ENCODE measurements at places on chromosomes 13 and 19.

GRCh38 chr13:75146436-75146835 is 335.5 kb downstream of the TBC1D4 start:
- no peak for DNase-seq

- no peak for DNase-seq
Measured at GRCh38 chr13:23572836-23573235, 2.6 kb downstream of the TNFRSF19 start.

GRCh38 chr19:8363803-8364771 is at the start of gene ANGPTL4:
Gene ANGPTL4, plus strand, starts transcription at chr19:8364155. Its CDS starts 167 bp downstream, at chr19:8364322.
- no peak for DNase-seq

DNA sequence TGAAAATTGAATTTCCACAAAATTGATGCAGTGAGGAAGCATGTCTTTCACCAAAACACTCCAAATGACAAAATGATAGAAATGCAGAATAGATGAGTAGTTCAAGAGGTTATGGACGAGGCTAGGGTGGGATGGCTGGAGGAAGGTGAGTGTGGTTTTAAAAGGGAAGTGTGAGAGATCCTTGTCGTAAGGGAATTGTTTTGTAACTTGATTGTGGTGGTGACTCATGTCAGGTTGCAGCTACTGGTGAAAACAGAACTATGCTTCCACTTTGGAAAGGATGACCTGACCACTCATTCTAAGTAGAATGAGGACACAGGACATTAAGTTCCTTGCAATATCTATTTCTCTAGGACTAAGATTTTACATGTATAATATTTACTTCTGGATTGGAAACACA is 345.7 kb downstream of the MTUS2 start:
- no peak for DNase-seq

DNA sequence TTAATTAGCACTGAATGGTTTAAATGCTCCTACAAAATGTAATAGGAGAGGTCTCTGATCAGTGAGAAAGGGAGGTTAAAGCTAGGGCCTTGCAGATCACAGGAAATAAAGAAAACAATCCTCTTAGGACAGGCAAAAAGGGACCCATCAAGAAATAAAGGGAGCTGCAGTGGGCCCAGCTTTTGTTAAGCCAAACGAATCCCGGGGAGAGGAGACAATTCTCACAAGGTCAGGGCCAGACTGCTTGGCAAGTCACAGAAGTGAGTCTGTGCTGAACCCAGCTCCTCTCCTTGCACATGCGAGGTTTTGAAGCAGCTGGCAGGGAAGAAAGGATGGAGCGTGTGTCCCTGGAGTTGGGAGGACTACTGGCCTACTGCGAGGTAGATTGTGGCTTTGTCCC is 285.8 kb downstream of the COG6 start:
- DNase-seq = no peak

All from activated gamma-delta T cell (primary cell).